GM04503 (cell line): ENCODE measurements at places on chromosomes 11 and 22.
A peak's percentile ranks its signal among the peaks of the same experiment; 100 is the strongest.

- DNase-seq, result no peak
These were observed 12.6 kb upstream of the P2RY6 start for GRCh38 chr11:73259406-73260126.

GRCh38 chr22:48096851-48097665 lies 1334.6 kb downstream of the TBC1D22A start:
- no peak for DNase-seq

- DNase-seq, result no peak
These were observed 2.1 kb upstream of the DMC1 start for GRCh38 chr22:38572065-38572464.

DNA sequence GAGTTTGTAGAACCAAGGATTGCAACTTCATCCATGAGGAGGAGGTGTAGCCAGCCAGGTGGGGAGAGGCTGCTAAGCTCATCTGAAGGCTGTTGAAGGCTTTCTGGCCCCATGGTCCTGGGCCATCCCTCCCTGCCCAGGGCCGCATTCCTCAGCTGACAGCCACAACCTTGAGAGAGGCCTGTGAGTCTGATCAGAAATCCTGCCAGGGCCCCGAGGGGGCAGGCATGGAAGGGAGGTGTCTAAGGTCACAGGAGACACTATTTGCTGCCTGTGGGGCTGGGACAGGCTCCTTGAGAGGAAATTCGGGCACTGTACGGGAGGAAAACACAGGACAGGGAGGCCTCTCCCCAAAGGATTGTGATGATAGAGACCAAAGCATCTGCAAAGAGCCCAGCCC lies 88.1 kb upstream of the IGLL5 start:
- DNase-seq, result no peak

- DNase-seq, result peak; percentile 64
These were observed 118.6 kb downstream of the TRIM44 start for GRCh38 chr11:35780951-35781860.
